Activated T-cell treated with anti-CD3 and anti-CD28 coated beads, Interleukin-2, amount 50 U/mL, for 1 hour (primary cell): ENCODE measurements at places on chromosomes 12 and 14.
A peak's percentile ranks its signal among the peaks of the same experiment; 100 is the strongest.

- DNase-seq, result no peak
These were observed 42.5 kb upstream of the MYBPC1 start for GRCh38 chr12:101552277-101552676.

DNA sequence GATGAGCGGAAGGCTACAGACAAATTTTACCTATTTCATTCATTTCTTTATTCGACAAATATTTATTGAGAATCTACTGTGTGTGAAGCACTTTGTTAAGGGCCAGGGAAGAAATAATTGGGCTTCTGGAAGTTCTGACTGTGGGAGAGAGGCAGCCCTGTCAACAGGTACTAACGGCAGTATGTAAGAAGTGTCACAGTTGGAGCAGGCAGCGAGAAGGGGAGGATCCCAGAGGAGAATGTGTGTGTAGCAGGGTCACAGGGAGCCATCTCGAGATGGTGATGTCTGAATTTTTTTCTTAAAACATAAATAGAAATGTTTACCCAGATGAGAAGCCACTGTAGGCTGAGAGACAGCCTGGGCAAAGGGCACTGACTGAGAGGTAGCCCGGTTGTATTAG is 163.3 kb upstream of the SLC38A2 start:
- no peak for DNase-seq

- no peak for DNase-seq
These were observed 91.1 kb upstream of the CRY1 start for GRCh38 chr12:107184359-107184930.

GRCh38 chr14:58327019-58327418 is 28.7 kb downstream of the ARID4A start:
- no peak for DNase-seq

DNA sequence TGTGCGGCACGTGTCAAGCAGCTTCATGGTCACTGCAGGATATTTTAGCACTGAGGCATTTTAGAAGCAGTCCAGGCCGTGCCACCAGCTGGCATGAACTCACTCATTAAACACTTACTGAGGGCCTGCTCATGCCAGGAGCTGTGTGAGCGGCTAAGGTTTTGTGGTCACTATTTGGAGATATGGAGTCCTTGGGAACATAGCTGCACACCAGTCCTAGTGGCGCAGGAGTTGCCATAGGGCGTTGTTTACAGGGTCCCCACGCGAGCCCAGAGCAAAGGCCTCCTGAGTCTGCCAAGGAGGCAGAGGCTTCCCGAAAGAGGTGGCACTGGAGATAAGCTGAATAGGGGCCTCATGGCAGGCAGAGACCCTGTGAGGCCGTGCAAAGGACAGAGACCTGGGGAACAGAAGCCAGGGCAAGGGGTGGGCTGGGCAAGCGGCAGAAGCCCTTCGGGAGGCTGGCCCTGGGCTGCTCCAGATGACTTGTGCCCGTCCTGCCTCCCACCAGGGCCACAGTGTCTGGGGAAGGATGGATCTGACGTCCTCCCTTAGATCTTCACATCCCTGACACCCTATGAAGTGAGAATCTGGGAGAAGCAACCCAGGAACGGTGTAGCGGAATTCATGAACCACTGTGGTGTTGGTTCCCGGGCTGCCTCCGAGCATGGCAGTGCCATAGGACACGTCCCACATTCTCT is 38.9 kb downstream of the SFSWAP start:
- no peak for DNase-seq

- DNase-seq, result no peak
These were observed 49.2 kb downstream of the ARF6 start for GRCh38 chr14:49942090-49942489.

DNA sequence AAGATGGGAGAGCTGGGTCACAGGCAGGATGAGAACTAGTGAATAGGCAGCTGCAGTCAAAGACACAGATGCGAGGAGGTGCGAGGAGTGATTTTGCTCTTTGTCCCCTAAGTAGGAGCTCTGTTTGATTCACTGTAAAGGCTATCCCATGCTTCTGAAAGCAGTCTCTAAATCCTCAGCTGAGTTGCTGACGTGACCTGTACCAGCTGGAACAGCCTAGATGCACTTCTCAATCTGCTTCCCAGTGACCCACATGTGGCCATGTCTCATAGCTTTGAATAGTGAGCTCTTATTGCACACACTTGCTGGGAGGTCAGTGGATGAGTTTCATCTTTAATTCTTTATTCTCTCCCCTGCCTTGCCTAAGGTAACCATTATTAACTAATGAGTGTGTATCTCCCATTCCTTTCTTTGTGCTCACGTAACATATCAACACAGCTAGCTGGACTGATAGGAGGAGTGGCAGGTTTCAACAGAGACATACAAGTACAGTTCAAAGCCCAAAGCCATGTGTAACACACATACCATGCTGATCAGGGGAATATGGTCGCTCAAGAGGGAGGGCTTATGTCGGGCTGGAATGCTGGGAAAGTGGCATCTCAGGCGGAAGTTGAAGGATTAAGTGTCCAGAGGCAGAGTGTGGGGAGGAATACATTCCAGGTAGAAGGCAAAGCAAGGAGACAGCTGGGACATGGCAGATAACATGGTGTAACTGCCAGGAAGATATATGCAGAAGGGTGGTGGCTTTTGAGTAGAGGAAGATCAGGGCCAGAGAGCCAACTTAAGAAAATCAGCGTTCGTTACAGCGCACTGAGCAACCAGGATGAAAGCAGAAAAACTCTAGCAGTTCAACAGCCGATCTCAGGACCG is 15.4 kb upstream of the YY1 start:
- DNase-seq, result no peak

DNA sequence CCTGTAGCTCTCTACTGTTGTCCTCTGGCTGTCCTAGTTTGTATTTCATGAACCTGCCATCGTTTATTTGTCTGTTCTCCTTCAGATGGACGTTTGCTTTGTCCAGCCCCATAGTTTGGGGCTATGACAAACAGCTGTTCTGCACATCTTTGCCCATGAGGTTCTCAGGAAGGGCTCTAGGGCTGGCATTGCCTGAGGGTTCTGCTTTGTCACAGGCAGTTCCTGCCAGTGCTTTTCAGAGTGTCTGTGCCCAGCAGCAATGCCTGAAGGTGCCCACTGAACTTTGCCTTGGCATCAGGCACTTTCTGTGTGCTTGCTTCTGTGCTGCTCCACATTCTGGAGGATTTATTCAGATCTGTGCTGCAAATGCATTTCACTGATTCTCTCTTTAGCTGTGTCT is 361.3 kb downstream of the TMEM121 start:
- DNase-seq, result no peak

GRCh38 chr14:75096959-75097358 is 27.5 kb downstream of the ZC2HC1C start:
- DNase-seq, result no peak

GRCh38 chr12:70242695-70243509 is at the start of gene CNOT2:
CNOT2 (plus strand) TSS chr12:70243433; CDS start chr12:70278227, 34,794 bp downstream.
- DNase-seq, result peak; percentile 92

GRCh38 chr12:124075841-124076240 is 102.8 kb downstream of the ZNF664 start:
- no peak for DNase-seq

DNA sequence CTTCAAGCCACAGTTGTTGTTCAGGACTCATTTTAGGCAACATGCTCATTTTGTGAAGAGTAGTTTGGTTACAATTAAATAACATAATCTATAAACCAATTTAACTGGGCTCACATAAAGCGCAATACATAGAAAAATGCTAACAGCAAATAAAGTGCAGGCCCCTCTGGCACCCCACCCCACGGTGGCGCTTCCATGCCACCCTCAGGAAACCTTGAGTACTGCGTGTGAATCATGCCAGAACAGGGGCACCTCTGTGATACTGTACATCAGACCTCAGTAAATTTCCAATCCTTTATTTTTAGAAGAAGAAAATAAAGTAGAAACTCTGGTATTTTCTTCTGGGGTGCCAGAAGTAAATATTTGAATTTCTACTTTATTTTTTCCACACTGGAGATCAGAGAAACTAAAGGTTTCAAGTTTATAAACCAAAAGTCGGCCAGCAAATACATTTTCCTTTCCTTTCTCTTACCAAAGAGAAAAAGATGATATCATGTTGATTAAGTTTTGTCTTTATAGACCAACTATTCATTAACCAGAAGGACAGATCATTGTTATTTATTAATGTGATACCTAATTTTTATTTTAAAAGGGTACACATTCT is 316.8 kb downstream of the PAWR start:
- DNase-seq, result no peak
